ENCODE measurements at places on chromosomes 3 and 15. TPM values are rescaled to one million over a fixed set of nuclear protein-coding genes. Genes with fewer than 3 reads are reported as not detected.

SCN11A gene
- total RNA-seq: 0.14 TPM

- peaks cover 3% of the 10 kb centered on the region for H3K4me1 ChIP-seq
- peaks cover 2% of the 10 kb centered on the region for H3K27me3 ChIP-seq
- no peak for DNase-seq
- peak within 1 kb of the TSS; percentile 39 for H3K4me3 ChIP-seq
- H3K36me3 ChIP-seq: no peaks in the 10 kb centered on the region
These were observed at the start of gene BNC1 for GRCh38 chr15:83284559-83285283. BNC1 (minus strand) TSS chr15:83284664; CDS start chr15:83284628, 36 bp downstream.

GRCh38 chr3:164478323-164478722 is 600.0 kb downstream of the SI start:
- no peaks in the 10 kb centered on the region for H3K36me3 ChIP-seq
- no peaks in the 10 kb centered on the region for H3K4me1 ChIP-seq
- no peak for DNase-seq
- H3K4me3 ChIP-seq: no peak overlapping the region

DNA sequence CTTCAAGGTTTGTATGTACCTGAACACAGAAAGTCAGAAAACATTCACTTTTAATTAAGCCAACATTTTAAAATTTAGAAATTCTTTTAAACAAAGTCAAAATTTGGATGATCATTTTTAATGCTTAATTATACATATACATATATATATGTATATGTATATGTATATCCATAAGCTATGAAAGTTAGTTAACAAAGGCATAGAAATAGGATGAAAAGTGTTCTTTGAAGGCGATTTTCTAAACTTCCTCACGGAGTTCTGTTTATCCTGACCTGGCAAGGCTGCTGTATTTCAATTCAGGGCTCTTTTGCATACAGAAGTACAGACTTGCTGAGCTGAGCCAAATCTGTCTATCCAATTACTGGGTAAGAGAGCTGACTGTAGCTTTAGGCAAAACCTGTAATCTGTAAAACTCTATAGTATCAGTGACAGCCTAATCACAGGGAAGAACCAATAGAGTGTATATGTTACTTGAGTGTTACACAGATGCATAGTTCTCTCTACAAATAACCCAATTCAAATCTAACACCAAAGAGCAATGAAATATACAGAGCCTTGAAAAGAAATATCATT is 32.1 kb upstream of the THRB start:
- no peak for DNase-seq
- H3K4me3 ChIP-seq: no peak overlapping the region
- H3K27ac ChIP-seq: no peak overlapping the region
- peaks cover 32% of the 10 kb centered on the region for H3K4me1 ChIP-seq
- H3K27me3 ChIP-seq: no peaks in the 10 kb centered on the region
- no peaks in the 10 kb centered on the region for H3K36me3 ChIP-seq

GRCh38 chr3:102038477-102039142 is 189.3 kb downstream of the NFKBIZ start:
- no peak for DNase-seq
- no peaks in the 10 kb centered on the region for H3K27me3 ChIP-seq
- no peaks in the 10 kb centered on the region for H3K4me1 ChIP-seq
- no peak overlapping the region for H3K27ac ChIP-seq
- no peaks in the 10 kb centered on the region for H3K36me3 ChIP-seq
- no peak overlapping the region for H3K4me3 ChIP-seq

COL6A5 gene
- not detected for total RNA-seq

DNA sequence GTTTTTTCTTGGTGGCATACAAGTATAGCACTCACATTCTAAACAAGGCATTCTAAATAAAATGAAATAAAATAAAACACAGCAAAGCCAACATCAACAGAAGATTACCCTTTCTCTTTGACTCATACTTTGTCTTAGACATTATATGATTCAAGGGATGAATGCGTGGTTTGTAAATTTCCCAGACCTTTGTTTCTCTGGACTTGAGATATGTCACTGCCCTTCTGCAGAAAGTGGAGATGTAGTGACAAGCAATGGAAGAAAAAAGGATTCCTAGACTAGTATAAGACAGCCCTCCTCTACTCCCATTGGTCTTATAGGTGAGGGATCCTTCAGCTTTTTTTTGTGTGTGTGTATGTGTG is 22.4 kb downstream of the NANOGP8 start:
- no peaks in the 10 kb centered on the region for H3K4me1 ChIP-seq
- H3K36me3 ChIP-seq: no peaks in the 10 kb centered on the region
- no peak overlapping the region for H3K27ac ChIP-seq
- DNase-seq: no peak

DNA sequence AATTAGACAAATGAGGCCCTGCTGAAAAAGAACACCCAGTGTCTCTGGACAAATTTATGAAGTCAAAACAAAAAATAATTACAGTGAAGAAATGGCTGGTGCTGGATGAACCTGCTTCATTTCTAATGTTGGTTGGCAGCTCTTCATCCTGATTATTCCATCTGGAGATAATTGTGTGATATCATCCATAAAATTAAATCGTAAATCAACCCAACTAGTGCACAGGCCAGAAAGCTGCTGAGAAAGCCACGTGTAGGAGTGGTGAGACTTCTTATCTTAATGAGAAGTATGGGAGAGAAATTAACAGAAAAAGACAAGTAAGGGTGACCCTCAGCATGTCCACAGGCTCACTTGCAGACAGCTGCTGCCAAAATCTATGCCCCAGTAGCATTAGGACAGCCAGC is 465.2 kb upstream of the TGFBR2 start:
- H3K4me1 ChIP-seq: no peaks in the 10 kb centered on the region
- H3K36me3 ChIP-seq: no peaks in the 10 kb centered on the region
- no peak overlapping the region for H3K27ac ChIP-seq
- DNase-seq: no peak
- no peak overlapping the region for H3K4me3 ChIP-seq

All from liver (tissue), 10 donors.